ENCODE measurements at places on chromosomes 1 and 21.

GRCh38 chr1:109643385-109644230 lies 12.3 kb upstream of the GSTM4 start:
- peak; percentile 80 for DNase-seq

GRCh38 chr21:43894206-43894577 lies 29.2 kb downstream of the AGPAT3 start:
- DNase-seq, result no peak

DNA sequence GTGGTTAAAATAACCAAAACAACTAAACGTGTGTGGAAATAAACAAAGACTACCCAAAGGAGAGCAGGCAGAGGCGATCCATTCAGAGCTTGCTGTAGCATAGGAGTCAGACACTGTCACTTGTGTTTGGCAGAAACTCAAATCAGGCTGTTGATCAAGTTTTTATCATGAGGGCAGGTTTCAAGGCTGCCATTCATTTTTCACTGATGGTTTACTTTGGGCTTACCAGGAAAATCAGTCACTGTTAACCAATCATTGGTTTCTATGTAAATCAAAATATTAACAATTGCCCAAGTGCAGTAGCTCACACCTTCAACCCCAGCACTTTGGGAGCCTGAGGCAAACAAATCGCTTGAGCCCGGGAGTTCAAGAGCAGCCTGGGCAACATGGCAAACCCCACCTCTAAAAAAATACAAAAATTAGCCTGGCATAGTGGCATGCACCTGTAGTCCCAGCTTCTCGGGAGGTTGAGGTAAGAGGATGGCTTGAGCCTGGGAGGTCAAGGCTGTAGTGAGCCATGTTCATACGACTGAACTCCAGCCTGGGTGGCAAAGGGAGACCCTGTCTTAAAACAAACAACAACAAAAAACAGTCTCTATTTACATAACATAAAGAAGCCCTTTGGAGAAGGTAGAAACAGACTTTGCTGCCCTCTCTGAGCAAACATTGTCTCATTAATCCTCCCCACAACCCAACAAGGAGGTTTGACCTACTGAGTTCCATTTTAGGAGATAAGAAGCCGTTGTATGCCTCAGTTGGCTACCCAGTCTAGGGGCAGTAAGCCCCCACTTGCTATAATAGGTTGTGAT lies 21.1 kb upstream of the ETS2 start:
- DNase-seq, result no peak

DNA sequence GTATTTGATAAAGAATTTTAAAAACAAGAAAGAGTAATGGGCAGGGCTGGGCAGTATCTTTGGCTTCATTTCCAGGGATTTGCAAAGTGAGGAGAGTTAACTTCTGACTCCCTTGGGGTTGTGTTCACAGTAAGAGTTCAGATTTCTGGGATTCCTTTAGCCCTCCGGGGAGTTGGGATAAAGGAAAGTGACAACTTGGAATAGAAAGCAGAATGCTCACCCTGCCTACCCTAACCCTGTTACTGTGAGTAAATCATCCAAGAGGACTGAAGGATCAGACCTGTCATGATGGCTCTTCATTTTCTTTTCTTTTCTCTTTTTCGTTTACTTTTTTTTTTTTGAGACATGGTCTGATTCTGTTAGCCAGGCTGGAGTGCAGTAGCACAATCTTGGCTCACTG lies 76.1 kb downstream of the CACHD1 start:
- DNase-seq, result no peak

DNA sequence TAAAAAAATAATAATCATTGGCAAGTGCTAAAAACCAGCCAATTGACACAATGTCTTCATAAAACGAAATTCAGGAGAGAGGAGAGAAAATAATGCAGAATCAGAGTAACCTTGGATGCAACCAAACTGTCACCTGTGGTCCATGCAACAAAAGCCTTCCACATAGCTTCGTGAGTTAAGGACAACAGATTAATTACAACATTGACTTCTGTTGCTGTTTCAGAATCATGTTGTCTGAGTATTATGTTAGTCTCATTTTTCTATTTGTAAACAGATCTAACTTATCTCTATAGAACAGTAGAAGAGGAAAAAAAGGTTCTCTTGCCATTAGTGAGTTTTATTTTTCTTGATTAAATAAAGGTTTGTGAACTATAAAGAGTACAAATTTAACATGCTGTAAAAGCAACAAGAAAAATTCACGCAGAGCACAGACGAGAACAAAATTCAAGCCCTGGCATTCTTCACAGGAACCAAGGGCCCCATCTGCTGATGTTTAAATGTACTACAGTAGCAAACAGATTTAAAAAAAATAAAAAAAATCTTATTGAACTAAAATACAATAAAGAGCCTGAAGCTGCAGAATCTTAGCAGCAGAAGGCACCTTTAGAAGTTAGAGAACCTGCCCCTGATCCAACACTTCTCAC lies 381.1 kb upstream of the PKN2 start:
- DNase-seq, result no peak

DNA sequence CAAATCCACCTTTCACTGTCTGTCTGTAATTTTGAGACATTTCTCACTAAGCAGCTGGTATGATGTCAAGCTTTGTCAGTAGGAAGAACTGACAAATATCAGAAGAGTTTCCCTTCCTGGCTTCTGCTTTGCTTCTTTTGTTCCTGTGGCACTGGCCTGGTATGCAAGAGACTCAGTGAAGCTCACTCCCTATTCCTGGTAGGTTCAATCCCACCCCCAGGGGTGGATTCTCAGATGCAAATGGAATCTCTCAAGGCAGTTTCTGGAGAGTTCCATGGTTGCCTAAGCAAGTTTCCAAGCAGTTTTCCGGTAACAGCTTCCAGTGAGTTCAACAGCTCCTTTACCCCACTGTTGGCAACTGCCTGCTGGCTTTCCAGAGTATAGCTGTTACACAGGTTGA lies 683.4 kb downstream of the PTPRC start:
- DNase-seq, result no peak

GRCh38 chr1:150683914-150684313 lies 13.0 kb downstream of the GOLPH3L start:
- no peak for DNase-seq

- no peak for DNase-seq
Observed at GRCh38 chr1:91160363-91161075, 138.7 kb upstream of the ZNF644 start.

- no peak for DNase-seq
Observed at GRCh38 chr1:30694280-30695175, 28.9 kb downstream of the MATN1 start.

- DNase-seq, result no peak
Observed at GRCh38 chr1:217888328-217888727, 257.2 kb downstream of the SPATA17 start.

DNA sequence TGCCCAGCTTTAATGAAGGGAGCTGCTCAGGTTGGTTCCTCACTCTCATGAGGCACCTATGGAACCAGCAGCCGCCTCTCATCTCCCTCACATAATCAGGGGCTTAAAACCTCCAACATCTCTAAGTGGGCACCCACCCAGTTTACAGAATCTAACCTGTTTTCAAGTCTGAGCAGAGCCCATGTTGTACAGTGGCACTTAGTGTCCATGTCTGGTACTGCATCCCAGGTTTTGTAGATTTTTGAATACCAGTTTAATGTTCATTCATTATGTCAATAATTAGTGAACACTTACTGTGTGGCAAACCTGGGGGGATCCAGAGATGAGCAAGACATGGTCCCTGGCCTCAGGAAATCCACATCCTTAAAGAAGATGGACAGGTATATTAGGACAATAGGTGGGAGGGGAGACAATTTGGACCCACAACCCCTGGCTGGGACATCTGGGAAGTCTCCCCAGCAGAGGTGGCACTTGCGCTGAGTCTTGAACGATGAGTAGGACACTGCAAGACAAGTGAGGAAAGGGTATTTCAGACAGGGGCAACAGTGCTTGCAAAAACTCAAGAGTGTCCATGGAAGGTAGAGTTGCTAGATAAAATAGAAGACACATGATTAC lies 83.3 kb downstream of the LACTBL1 start:
- DNase-seq, result no peak

DNA sequence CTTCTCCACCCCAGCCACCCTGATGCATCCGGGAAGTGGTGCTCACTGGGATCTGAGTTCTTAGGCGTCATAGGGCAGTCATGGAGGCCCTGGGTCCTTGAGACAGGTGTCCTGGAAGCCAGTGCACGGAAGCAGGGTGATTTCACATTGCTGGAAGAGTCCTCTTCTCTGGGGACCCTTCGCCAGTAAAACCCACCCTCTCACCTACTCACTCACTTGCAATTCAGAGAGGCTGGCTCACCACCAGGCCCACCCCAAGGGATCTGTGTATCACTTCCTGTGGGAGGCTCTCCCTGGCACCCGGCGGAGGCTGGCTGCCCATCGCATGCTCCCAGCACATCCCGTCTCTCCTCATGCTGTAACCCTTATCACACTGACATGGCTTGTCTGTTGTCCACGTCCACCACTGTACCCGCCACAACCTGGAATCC lies 40.2 kb upstream of the EPS8L3 start:
- DNase-seq, result no peak

GRCh38 chr21:8998946-8999681 lies 1522.3 kb upstream of the TPTE start:
- DNase-seq, result no peak

DNA sequence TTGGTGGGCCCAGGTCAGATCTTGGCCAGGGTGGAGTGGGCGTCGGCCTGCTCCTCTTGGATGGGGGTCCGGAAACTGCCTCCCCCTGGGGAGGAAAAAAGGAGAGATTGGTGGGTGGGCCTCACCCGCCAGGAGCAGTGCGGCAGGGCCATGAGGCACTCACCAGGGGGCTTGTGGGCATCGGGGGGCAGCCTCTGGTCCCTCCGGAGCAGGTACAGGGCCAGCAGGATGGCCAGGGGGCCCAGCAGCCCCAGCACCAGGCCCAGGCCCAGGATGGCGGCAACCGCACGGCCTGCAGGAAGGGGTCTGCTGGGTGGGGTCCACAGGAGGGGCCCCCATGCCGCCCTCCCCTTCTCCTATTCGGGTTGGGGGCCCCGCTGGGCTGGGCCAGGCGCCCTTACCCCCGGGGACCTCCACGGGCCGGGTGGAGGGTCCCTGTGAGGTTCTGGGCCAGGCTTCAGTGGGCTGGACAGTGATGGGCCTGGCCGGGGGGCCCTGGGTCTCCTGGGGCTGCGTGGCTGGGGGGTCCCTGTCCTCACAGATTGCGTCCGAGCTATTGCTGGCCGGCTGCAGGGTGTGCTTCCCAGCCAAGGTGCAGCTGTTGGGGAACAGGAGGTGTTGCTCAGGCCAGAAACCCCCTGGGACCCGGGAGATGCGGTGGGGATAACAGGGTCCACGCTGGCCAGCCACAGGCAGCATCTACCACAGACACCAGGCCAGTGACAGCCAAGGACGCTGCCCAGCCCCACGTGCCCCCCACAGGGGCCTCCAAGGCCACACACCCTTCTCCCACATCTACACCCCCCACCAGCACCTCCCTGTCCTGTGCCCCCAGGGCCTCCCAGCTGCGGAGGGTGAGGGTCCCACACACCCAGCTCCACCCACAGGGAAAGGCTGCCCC lies 2.2 kb downstream of the TNFRSF4 start:
- no peak for DNase-seq

- no peak for DNase-seq
Observed at GRCh38 chr21:41764558-41765419, 2.1 kb downstream of the RIPK4 start.

DNA sequence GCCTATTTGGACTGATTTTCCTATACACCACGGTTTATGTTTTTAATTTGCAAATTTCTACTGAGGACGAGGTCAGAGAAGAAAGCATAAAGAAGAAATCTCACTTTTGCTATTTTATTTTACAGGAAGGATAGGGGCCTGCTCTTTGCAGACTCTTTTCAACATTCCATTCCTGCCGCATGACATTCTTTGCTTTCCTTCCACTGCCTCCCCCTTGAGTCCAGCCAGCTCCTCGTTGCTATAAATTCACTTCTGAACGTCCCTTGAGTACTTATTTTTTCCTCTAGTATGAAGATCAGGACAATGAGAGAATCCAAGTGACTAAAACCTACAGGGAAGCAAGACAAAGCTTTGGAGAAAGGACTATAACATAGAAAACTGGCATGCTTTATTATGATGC lies 53.4 kb upstream of the PTGFR start:
- no peak for DNase-seq

DNA sequence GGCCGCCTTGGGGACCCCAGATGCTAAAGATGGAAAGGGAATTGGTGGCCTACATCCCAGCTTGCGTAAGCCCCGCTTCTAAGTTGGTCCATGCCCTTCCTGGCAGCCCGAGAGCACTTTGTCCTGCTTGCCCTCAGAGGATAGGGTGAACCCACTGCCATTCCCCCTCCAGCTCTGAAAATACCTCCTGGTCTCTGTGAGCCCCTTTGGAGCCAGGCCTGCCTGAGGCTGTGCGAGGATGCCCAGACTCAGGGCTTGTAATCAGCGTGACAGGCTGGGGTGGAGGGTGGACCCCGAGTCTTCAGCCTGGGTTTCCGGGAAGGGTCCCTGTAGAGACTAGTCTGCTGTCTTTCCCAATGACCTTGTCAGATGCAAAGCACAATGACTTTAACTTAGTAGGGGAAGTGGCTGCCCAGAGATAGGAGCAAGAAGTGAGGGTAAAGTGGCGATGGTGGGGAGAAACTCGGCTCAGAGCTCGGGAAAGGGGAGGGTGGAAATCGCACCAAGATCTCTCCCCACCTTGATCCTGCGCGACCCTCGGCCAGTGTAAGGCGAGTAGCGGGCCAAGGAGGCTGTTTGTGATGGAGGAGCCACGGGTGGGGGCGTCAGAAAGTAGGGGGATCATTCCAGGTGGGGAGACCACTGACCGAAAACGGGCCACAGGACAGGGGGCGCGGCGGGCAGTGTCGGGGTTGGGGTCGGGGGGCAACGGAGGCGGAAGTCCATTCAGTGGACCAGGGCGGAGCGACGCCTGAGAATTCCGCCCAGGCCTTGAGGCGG lies 2.7 kb upstream of the HES3 start:
- no peak for DNase-seq

DNA sequence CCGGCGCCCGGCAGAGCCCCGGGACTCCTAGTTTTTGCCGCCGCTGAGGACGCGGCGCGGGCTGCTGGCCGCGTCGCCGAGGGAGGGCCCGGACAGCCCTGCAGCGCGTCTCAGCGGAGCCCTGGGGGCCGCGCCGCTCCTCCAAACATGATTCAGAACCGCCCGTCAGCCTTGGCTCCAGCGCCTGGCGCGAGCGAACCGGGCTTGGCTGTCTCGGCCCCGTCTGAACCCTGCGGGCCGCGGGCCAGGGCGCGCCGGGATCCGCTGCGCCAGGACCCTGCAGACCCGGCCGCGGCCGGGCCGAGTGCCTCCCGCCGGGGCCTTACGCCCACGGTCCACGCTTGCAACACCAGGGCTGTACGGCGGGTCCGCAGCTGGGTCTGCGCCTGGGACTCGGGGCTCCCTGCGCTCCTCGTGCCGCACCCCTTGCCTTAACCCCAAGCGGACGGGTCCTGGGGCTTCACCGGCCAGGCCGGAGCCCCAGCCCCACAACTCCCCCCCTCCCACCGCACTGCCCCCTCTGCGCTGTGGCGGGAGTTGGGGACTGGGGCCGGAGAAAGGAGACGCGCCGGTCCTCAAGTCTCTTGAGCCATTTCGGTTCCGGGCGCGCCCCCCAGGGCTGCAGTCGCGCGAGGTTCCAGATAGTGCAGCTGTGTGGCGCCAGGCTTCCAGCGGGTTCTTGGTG lies 48.4 kb upstream of the CD34 start:
- DNase-seq, result no peak

- DNase-seq, result peak; percentile 24
Observed at GRCh38 chr1:201792534-201793305, 36.2 kb upstream of the IPO9 start.

GRCh38 chr1:77322061-77322900 lies 40.5 kb downstream of the AK5 start:
- DNase-seq, result no peak

- no peak for DNase-seq
Observed at GRCh38 chr1:203511513-203511912, 17.6 kb downstream of the OPTC start.

GRCh38 chr21:42281181-42281680 lies 34.0 kb downstream of the TFF3 start:
- no peak for DNase-seq

All from stimulated activated CD4-positive, alpha-beta T cell treated with anti-CD3 and anti-CD28 coated beads, Interleukin-1b, Interleukin-23, amount 100 ng/mL, for 24 hours (primary cell).